ENCODE measurements at places on chromosomes 11 and 22.

- DNase-seq: peak; percentile 67
Observed at GRCh38 chr11:133927690-133928627, 28.8 kb downstream of the IGSF9B start.

DNA sequence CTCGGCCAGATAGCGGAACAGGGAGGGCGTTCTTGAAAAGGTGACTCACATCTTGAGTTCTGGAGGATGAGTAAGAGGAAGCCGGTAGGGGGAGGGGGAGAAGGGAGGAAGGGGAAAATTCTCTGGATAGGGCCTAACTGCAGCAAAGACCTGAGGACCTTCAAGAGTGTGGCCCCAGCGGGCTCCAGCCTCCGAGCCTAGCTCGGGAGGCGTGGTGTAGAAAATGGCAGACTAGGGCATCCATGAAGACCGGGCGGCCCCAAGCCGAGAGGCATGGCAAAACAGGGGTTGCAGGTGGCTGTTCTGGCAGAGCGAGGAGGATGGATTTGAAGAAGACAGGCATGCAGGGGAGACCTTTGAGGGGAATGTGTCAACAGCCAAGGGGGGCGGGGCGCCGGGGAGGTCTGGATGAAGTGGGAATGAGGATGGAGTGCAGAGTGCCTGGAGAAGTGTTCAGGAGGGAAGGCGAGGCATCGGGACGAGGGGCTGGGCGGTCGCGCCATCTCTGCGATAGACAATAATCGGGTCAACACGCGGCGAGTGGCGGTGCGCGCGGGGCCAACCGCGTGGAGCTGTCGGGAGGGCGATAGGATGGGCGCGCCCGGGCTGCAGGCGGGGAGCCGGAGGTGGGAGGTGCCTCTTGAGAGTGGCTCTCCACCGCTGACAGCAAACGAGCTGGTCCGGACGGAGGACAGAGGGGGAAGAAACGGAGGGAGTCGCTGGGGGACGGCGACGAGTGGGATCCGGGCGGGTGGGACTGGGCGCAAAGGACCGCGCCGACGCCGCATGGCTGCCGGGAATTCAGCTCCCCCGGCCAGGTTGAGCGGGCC lies 40.0 kb upstream of the CREB3L1 start:
- DNase-seq: peak; percentile 70

DNA sequence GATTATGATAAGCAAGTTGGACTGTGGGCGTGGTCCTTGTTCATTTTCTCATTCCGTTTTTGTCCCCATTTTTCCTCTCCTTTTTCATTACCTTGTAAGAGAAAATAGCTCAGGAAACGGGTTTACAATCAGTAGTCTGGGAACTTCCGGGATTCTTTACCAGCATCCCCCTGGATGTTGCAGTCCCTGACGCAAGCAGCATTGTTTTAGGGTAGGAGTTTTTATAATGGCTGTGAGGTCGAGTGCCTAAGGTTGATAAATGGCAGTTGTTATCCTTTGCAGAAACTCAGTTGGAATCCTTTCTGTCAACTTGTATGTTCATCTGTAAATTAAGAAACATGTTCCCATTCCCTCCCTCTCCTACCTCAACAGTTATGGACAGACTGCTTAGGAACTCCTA lies 68.3 kb downstream of the ARHGEF12 start:
- peak; percentile 43 for DNase-seq

DNA sequence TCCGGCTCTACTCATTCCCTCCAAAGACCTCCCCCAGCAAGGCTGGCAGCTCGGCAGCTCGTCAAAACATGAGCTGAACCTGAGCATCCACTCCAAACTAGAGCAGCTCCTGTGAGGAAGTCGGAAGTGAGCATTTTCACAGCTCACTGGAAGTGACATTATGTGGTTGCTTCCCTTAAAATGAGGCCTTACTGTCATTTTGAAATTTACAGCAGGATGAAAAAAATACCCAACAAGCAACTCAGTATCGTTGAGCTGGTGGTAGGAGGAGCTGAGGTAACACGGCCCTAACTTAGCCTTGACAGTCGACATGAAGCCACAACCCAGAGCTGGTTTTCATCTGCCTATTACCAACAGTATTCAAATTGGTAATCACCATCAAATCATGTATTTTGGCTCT lies 38.0 kb upstream of the ARFGAP3 start:
- DNase-seq: no peak

DNA sequence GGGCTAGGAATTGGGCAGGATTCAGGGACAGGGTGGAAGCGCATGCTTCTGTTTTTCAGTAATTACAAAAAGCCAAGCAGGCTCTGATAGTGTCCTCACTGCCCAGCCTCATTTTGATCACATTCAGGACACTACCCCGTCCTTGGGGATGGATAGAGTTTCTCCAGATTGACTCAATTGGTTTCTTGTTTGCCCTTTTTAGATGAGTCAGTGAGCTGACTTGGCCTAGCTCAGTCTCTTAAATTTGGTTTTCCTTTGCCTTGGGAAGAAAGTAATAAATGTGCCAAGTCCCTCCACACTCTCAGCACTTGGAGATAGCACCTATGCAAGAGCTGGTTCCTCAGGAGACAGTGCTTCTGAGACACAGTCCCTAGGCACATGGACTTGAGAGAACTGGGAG lies 25.5 kb downstream of the DKK3 start:
- DNase-seq: no peak

DNA sequence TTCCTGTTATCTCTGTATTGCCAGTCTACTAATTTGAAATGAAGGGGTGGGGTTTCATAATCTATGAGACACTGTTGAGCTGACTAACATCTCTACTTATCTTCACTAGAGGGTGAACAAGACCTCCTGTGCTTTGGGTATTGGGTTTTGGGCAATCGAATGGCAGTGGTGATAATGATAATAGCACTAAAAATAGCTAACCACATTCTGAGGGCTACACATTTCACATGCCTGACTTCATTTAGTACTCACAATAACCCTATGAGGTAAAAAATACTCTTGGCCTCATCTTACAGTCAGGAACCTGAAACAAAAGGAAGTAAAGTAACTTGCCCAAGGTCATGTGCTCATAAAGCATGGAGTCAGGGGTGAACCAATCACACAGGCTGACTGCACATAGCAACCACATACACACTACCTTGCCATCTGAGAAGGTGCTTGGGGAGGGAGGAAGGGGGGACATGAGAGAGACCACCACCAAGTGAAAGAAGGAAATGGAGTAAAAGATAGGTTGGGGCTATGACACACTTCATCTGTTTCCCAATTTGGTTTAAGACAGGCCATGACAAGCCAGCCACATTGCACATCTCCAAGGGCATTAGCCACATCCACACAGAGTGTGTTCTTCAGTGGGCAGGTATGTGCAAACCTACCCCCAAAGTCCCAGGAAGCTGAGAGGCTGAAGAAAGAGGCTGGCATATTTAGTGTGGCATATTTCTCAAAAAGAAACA lies 387.6 kb upstream of the DDI1 start:
- DNase-seq: no peak

DNA sequence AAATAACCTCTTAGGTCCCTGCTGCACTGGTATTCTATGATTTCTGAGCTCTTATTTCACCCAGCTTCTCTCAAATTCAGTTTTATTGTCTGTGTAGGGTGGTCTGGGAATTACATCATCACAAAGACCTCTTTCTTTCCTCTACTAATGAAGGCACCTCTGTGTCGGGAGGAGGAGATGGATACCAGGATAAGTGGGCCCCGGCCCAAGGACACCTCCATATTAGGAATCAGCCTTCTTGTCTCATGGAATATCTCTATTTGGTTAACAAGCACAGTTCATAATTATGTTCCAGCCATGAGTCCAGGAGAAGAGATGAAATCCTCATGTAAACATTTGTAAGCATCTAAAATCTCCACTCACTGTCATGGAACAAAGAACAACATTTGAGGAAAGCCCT lies 9.4 kb downstream of the PARVA start:
- no peak for DNase-seq

- no peak for DNase-seq
Observed at GRCh38 chr11:26442131-26442530, 110.2 kb downstream of the ANO3 start.
